Muscle of back (tissue), 13 donors: ENCODE measurements at places on chromosomes 3 and 15.

DNA sequence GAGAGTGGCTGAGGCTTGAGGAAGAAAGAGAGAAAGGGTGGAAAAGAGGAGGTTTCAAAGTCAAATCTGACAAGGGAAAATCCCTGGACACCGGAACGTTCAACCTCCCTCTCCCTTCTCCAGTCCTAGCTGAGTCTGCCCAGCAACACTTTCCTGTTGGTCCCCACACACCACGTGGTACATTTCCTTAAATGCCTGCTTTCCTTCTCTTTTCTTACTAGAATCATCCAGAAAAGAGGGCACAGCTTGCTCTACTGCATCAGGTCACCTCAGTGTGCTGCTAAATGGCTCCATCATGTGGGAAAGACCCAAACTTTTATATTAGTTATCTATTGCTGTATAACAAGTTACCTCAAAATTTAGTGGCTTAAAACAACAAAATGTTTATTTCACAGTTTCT is 181.2 kb downstream of the NECTIN3 start:
- peak; percentile 13 for DNase-seq

DNA sequence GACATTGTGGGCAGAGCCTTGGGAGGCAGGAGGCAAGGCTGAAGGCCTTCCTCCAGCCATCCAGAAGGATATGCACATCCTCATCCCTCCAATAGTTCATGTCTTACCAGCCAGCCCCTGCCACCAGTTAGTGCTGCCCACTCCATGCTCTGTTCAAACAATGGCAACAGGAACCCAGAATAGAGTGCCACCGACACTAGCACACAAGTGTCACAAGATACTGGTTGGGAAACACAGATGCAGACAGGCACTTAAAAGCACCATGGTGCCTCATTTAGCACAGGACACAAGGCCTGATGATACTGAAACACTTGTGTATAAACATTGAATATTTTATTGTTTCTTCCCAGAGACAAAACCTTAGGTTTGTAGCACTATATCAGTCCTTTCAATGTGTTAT is 56.5 kb upstream of the MYO5C start:
- DNase-seq = no peak

DNA sequence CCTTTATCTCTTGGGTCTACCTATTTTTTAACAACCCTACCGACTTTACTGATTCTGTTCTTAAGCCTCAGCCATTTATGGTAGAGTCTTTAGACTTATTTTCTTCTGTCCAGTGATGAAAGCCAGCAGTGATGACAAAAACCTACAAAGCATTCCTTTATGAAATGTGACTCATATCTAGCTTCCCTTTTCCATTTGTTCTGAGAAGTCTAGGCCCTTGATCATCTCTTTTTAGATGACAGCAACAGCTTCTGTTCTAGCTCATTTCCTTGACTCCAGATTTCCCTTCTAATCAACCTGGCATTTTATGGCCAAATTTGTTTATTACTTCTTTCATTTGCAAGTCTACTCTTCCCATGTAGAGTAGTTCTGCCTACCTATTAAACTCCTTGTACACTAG is 36.1 kb downstream of the CFAP44 start:
- DNase-seq = no peak

DNA sequence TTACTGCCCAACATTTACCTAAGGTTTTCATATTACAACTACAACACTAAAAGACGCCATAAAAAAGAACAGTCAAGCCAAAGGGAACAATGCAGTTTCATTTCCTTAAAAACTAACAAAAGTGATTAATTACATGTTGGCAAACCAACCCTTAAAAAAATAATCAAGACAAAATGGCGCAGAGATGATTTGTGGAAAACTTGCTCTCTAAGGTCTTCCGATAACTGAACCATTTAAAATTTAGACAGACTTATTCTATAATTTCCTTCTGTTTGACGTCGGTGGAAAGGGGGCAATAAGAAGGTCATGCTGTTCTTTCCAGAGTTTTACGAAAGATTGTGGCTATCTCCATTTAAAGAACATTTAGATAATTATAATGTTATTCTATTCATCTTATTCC is 87.6 kb downstream of the RYK start:
- no peak for DNase-seq

DNA sequence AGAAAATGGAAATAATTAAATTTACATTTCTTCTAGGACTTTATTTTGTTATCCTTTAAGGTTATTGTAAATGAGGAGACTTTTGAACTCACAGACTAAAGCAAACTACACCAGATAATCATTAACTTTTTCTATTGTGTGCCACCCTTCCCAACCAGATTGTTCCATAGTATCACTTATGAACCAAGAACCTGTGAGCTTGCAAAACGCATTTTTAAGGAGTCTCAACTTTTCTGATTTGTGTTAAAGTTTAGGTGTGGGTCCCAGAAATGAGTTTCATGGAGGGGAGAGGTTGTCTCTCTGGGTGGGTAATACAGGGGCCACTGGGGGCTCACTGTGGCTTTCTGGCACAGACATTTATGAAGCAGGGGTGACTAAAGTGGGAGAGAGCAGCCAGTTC is 75.7 kb downstream of the IGF1R start:
- no peak for DNase-seq

- no peak for DNase-seq
Measured at GRCh38 chr15:59247364-59247763, 40.7 kb downstream of the LDHAL6B start.

- no peak for DNase-seq
Measured at GRCh38 chr3:21524133-21524532, 226.9 kb downstream of the ZNF385D start.

DNA sequence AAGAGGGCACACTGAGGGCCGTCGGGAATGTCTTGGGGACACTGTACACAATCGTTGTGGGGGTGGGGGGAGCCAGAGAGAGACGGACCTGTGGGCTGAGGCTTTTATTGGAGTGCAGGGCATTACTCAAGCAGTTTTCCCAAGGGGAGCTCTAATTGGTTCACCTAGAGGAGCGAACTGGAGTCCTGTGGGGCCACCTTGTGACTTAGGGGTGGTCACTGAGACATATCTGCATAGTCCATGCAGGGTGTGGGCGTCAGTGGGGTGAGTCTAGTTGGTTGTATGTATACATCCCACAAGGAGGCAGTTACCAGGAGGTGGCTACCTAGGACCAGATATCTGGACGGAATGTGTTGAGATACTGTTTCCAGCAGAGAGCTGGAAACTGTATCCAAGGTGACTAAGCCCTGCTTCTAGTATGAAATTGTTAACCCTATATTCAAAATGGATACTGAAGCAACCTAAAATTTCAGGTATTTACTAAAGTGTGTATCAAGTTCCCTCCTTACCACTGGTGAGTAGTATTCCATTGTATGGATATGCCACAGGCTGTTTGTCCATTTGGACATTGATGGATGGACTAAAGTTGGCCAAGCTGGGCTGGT is 2.6 kb upstream of the PIGZ start:
- no peak for DNase-seq

DNA sequence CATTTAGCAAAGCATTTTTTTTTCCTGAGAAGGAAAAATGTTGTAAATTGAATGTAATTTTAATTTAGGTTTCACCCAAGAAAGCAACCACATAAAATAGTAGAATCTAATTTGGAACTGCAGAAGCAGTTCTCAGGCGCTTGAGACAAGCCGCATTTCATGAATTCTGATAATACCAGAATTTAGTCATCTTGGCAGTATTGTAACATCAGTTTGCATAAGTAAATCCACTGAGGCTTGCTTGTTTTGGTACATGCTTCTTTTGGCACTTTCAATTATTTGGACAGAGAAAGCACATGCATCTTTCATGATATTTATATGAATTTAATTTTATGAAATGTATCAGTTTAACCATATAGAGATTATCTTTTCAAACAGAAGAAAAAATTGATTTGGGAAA is 389.7 kb upstream of the ROBO1 start:
- no peak for DNase-seq

DNA sequence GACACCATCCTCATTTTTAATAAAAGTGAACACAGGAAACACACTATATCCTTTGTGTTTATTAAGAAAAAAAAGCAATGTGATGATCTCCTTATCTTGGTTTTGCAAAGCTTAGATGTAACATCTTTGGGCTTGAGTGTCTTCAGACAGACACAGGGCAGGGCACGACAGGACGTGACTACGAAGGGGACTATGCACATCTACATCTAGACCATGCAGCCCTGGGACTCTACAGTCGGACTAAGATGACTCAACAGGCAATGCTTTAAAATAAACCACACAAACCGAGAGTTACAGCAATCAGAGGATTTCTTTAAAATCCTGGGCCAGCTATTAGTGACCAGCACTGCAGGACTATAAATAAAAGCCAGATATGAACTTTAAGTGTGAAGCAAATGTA is 22.8 kb upstream of the TM2D3 start:
- DNase-seq = no peak

DNA sequence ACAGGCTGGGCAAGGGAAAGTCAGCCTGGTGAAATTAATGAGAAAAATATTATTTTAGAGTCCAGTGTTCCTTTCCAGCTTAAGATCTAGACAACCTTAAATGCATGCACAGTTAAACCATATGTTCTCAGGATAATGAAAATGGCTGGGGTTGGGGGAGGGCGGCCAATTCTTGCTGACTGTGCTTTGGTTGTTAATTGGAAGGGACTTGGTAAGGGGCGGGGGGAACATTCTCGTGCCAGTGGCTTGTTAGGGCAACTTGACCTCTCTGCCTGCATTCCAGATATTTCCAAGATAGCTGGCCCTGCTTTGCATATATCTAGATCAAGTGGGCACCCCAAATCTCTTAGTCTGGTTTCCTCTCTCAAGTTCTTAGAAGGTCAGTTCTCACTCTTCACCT is 112.5 kb downstream of the TOP2B start:
- no peak for DNase-seq

DNA sequence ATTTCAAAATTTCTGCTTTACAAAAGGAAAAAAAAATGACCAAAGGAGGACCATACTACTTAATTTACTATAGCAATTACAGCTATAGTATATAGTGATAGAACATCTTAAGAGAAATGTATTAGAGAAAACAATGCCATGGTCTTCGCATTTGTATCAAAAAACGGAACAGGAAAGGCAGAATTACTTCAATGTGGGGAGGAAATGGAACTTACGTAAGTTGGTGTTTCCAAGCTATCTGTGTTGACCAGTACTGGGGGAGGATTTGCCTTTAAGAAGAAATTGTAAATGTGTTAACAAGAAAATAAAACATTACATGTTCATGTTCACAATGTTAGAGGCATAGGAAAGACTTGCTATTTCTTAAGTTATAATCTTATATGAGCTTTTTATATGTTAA is 119.9 kb upstream of the MELTF start:
- DNase-seq = peak; percentile 19

DNA sequence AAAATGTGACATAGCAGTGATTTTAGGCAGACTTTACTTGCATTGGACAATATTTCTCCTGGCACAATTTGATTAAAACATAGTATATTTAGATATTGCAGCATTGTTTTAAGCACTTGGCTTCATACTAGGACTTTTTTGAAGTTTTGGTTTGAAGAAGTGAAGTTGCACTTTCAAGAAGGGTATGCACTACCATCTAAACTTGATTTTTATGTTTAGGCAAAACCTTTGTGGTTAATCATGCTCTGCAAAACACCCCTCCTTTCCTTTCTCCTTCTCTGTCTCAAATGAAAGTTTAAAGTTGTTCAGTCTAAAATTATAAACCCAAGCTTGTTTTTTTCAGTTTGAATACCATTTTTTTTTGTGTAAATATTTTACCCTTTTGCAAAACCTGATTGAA is 173.8 kb downstream of the TCF12 start:
- DNase-seq = no peak

DNA sequence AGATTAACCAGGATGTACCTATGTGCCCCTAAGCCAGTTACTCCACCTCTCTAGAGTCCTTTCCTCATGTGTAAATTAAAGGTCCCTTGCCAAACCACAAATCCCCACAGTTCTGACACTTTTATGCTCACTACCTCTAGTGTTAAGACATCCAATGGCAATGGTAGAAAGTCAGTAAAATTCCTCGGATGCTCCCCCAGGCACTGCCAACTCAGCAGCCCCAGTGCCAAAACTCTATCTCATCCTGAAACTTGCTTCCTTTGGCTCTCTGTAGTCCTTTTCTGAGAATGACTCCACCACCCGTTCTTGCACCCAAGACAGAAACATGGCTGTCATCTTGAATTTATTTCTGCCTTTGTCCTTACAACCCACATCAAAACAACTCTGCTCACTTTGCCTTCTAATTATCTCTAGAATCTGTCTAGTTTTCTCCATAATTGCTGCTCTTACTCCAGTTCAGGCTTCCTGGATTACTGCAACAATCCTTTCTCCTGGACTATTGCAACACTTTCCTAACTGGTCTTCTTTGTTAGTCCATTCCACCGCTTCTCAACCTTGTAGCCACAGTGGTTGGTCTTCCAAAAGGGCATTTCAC is 41.6 kb downstream of the MB21D2 start:
- DNase-seq = no peak

- DNase-seq = no peak
Measured at GRCh38 chr15:98775498-98776230, 127.3 kb downstream of the IGF1R start.

GRCh38 chr3:194928227-194928626 is 242.5 kb downstream of the FAM43A start:
- DNase-seq = no peak
